ENCODE measurements at places on chromosomes 7 and 10.

DNA sequence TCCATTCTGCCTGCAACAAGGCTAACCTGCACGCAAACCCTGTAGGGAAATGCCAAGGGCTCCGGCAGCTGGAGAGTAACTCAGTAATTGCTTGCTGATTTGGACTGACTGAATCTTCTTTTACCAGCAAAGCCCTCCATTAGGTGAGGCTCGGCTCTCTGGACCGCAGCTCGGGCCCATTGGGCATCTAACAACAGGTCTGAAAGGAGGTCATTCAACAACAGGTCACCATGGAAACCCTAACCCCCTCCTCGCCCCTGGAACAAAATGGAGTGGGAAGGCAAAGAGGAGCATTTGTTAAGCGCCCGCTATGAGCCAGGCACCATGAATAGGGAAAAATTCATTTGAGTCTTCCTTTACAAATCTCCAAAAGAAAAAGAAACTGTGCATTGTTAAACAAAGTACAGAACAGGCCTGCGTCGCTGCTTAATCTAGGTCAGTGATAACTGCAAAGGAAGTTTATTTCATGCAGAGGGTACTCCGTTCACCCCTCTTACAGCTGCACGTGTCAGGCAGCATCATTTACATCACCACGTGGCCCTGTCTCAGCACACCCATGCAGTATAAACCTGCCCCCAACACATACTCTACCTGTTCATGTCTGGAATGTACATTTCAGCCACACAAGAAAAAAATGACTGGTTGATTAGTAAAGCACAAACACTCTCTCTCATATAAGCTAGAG is 248.8 kb upstream of the NEBL start:
- DNase-seq: no peak

GRCh38 chr10:97718659-97719142 is 5.2 kb downstream of the MARVELD1 start:
- peak; percentile 56 for DNase-seq

- DNase-seq: no peak
These were observed 131.9 kb downstream of the GRID1 start for GRCh38 chr10:86234541-86235270.

GRCh38 chr10:80769700-80770160 is 232.0 kb downstream of the SH2D4B start:
- no peak for DNase-seq

DNA sequence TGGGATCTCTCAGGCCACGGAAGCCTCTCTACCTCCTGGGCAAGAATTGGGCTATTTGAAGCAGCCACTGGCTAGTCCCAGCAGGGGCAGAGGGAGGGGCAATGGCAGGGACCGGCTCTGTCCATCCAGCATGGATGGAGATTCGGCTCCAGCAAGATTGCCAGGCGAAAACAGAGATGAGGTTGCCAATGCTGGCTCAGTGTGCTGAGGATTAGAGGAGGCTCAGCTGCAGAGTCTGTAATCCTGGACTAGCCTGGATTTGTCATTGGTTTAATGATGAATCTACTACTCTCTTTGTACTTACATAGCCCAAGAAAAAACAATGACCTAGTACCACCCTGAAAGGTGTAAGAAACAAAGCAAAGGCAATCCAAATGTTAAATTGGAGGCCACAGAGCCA is 112.2 kb upstream of the PDCD4 start:
- no peak for DNase-seq

DNA sequence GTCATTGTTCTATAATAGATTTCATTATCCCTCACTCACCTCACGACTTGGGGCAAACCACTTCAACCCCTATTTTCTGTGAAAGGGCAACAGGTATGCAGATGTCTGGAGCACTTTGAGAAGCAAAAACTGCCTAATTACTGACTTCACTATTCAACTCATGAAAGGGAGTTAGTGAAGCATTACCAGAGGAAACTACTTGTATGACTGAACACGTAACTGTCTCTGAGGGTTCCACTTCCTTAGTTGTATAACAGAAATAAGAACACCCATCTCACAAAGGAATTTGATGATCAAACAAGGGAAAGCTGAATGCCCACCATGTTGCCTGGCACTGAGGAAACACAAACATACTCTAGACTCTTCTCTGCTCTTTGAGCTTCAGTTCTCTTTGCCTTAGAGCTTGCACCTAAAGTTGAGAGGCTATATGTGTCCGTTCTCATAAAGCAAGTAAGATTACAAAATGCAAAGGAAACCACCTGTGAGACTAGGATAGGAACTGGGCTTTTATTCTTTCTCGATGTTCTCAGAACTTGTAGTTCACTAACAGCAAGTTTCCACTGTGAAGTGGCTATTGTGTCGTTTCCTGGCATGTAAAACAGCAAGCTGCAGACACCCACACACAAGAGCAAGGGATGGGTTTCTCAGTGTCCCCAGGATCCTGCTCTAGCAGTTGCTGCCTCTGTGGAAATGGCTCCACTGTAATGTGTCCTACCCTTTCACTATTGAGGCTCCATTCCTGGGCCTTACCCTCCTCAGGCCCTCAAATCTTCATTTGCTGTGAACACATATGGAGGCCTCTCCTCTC is 2.6 kb downstream of the TMEM243 start:
- DNase-seq: no peak

GRCh38 chr10:76297358-76297757 is 865.9 kb downstream of the LRMDA start:
- no peak for DNase-seq

- peak; percentile 85 for DNase-seq
These were observed 703 bp upstream of the HILPDA start for GRCh38 chr7:128454808-128455542.

DNA sequence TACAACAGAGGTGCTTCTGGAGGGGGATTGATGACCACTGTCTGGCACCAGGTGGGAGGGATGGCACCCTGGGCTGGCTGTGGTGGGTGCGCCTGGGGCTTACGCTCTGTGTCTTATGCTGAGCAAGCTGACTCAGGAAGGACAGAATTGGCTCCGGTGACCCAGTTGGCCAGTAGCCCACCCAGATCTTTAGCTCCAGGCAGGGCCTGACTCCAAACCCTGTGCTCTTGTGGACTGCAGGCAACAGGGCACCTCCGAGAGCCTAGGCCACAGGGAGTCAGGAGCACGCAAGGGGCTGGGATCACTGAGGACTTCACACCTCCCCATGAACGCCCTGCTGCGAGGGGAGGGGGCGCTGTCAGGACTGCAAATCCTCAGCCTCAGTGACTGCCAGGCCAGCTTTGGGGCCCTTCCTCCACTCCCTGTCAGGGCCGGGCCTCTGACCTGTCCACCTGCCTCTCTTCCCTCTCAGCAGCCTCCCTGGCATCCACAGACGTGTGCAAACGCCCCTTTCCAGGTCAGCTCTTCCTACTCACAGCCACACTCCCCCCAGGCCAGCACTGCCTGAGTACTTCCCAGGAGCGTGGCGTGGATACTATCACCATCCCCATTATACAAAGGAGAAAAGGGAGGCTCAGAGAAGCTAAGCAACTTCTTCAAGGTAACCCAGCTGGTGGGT is 118.7 kb downstream of the SLIT1 start:
- DNase-seq: no peak

DNA sequence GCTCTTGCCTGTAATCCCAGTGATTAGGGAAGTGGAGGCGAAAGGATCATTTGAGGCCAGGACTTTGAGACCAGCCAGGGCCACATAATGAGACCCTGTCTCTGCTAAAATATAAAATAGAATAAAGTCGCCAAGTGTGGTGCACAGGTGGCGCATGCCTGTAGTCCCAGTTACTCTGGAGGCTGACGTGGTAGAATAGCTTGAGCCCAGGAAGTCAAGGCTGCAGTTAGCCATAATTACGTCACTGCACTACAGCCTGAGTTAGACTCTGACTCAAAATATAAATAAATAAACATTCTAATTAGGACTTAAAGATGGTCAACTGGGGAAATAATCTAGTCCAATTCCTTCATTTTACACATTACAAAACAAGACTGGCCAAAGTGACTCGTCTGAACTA is 768 bp downstream of the CHCHD2 start:
- peak; percentile 79 for DNase-seq

DNA sequence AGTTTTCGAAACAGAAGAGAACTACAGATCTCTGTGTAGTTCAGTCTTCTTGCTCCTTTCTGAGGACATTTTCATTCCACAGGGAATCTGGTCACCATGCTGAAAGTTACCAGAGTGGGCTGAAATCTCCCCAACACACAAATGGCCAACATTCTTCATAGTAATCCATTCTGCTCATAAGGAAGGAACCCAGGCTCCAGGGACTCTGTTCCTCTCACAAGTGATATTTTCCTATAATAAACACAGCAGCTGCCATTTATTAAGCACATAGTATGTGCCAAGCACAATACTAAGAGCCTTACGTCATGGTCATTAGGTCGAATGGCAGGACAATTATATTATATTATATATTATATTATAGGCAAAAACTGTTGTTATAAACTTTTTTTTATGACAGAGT is 109.8 kb downstream of the RAB11FIP2 start:
- no peak for DNase-seq

DNA sequence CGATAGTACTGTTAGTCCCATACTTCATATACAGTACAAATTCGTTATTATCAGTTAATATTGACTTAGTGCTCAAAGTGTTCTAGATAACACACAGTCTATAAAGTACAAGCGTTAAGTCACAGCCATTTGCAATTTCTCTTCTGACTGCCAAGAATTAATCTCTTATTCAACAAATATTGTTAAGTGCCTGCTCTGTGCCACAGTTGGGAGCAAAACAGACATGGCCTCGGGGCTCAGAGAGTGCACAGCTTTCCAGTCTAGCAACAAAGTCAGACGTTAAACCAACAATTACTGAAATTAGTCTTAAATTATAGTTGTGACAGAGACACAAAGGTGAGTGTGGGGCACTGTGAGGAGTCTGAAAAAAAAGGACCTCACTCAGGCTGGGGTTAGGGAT is 113.0 kb upstream of the DPP6 start:
- DNase-seq: no peak

DNA sequence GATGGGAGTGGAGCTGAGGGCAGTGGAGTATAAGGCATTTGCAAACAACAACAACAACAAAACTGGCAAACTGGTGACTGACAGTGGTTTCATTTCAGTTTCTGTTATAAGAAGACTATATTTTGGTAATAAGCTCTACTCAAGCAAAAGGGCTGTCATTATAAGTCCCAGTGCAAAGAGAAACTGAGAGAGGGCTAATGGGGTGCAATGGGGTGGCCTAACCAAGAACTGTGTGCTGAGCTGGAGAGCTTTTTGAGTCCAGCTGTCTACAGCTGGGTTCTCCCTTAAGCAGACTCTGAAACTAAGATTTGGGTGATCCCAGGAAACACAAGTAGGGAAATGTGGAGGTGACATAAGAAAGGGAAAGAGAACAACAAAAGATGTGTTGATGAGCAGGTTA is 439.3 kb downstream of the ADRA2A start:
- DNase-seq: no peak

GRCh38 chr7:4845740-4846142 is 16.1 kb downstream of the PAPOLB start:
- DNase-seq: no peak

DNA sequence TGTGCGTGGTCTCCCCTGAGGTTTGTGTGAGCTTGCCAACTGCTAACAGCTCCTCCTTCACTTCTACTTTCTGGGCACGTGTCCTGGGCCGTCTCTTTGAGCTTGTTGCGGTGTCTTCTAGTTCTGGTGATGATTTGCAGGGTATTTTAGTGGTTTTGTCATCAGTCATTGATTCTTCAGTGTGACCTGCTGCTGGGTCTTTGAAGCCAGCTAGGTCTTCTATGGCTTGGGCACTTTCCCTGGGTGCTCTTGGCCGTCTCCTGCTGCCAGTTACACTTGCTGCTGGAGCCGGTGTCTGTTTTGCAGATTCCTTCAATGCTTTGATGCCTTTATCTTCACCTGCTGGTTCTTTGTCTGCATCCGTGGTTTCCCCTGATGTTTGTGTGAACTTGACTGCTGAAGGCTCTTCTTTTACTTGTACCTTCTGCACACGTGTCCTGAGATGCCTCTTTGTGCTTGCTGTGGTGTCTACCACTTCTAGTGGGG is 23.0 kb downstream of the MKI67 start:
- DNase-seq: no peak

- peak; percentile 30 for DNase-seq
These were observed 21.2 kb downstream of the CYP17A1 start for GRCh38 chr10:102815790-102816549.

GRCh38 chr7:111356941-111357340 is 205.4 kb downstream of the IMMP2L start:
- no peak for DNase-seq

DNA sequence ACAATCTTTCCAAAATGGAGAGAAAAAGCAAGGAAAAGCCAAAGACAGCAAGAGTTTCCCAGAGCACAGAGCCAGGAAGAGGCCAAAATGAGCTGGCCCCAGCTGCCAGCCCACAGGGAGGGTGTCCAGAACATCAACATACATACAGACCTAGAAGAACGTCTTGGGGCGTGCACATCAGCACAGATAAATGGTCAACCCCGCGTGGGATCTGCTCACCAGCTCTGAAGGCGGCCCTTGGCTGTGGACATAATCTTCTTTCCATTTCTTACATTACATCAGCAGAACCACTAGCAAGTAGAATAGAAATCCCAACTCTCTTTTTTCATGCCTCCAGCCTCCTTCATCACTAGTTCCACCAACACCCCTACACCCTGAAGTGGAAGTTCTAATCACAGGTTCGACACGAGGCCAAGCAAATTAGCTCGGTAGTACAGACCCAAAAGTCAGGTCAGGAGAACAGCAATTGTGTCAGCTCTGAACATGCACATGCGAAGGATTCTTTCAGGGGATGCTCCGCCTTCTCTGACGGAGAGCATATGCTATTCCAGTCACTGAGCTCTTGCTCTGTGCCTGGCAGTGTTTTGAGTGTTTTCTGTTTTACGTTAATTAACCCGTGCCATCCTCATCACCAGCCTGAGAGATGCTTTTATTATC is 16.4 kb downstream of the SH3PXD2A start:
- no peak for DNase-seq

DNA sequence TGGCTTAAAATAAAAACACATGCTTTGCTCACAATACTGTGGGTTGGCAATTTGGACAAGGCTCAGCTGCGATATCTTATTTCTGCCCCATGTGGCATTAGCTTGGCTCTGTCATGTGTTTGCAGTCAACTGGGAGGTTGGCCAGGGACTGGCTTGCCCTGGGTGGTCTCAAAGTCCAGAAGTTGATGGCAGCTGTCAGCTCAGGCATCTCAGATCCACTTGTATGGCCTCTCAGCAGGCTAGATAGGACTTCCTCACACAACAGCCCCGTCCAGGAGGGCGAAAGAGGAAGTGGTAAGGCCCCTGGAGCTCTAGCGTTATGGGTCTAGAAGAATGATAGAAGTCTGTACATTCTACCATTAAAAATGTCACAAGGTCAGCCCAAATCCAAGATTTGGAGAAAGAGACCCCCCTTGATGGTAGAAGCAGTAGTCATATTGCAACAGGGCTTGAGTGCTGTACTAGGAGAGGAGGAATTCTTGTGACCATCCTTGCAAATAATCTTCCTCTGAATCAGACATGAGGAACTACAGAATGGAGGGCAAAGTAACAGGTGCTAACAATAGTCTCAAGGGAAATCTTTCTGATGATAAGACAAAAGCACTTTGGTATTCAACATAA is 166.2 kb downstream of the FAM107B start:
- DNase-seq: peak; percentile 4

DNA sequence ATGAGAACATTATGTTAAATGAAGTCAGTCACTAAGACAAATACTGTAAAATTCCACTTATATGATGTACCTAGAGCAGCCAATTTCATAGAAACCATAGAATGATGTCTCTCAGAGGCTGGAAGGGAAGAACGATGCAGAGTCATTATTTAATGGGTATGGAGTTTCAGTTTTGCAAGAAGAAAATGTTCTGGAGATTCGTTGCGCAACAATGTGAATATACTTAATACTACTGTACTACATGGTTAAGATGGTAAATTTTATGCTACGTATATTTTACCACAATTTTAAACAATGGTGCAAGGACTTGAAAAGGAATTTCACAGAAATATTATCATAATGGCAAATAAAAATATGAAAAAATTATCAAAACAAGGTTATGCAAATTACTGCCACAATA is 972.6 kb downstream of the KCNMA1 start:
- peak; percentile 25 for DNase-seq
